ENCODE measurements at places on chromosomes 5 and 9.

DNA sequence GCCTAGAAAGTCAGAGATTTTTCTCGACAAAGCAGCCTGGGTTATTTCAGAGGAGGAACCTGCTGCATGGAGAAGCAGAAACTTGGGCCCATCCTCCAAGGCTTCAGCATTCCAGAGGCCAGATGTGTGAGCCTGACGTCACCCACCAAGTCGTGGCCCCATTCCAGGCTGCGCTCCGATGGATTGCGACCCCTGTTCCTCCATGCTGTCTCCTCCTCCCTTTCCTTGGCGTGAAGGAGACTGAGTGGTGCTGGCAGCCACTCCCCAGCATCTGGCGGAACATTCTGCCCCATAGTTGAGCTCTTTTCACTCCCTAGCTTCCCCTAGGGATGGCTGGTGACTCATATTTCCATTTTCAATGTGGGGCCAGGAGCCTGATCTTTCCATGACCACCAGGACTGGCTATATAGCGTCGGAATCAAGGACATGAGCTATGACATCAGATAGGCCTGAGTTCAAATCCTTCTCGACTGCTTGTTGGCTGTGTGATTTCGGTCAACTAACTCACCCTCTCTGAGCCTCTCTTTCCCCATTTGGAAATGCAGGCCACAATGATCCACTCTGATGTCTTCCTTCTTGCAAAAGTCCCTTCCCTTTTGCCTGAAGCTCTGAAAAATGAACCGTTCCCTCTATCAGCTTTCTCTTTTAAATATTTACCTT lies 24.5 kb upstream of the DUSP1 start:
- DNase-seq, result no peak

GRCh38 chr5:151448038-151448985 lies 909 bp downstream of the SLC36A1 start:
- peak; percentile 22 for DNase-seq

DNA sequence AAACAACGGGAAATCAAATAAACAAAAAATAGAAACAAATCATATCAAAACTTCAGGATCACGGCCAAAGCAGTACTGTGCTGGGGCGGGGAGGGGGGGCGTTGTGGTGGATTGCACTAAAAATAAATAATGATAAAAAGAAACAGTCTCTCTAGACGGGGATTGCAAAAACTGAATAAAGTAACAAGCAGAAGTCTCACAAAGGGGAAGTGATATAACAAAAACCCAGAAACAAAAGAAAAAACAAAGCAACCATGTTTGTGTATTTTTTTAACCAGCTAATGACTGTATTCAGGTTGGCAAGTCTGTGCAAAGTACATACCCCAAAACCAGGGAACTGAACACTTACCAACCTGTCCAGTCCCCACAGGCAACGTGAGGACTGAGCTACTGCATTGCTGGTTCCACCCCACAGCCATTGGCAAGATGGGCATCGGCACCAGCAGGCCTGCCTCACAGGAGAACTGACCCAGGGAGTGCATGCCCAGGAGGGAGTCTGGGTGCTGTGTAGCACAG lies 24.1 kb downstream of the BICD2 start:
- peak; percentile 62 for DNase-seq

- no peak for DNase-seq
Observed at GRCh38 chr5:9523090-9523823, 22.6 kb downstream of the SEMA5A start.

- no peak for DNase-seq
Observed at GRCh38 chr5:980966-981365, 27.6 kb upstream of the NKD2 start.

DNA sequence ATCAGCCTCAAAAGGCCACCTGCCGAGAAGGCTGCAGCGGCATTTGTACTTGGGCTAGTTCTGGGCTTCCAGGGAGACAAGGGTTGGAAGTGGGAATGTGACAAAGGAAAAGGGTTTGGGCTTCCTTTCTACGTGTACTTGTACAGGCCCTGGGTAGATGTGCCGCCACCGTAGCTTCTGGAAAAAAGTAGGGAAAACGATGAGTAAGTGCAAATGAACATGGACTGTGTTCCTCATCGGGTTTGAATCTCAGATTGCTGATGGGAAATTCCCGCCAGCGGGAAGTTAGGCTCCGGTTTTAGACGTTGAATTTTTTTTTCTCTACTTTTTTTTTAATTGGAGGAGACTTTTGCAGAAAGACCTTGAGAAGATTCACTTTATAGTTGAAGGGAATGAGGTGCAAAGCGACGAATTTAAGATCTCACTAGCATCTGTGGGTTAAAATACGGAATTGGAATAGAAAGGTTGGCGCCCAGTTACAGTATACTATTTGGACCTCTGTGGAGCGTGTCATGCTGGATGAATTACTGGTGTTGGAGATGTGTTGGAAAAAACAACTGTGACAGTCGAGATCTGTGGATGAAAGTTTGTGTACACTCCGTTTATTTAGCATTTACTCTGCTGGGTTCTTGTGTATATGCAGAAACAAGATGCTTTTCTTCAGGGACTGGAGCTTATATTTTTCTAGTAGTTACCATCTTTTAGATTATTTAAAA lies 1.2 kb downstream of the G3BP1 start:
- peak; percentile 13 for DNase-seq

DNA sequence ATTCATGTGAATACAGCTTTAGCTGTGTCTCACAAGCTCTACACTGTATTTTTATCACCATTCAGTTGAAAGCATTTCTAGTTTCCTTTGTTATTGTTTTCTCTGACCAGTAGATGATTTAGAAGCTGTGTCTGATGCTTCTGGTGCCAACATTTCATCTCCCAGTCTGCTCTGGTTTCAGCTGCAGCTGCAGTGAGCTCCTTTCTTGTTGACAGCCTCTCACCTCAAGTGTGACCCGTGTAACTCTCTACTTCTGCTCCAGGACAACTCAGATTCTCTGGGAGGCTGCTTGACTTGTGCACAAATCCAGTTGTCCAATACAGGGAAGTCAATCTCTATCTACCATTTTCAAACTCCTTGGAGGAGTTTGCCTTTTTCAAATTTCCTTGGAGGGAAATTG lies 504.8 kb downstream of the DIRAS2 start:
- DNase-seq, result no peak

- peak; percentile 93 for DNase-seq
Observed at GRCh38 chr9:127555840-127556820, 55.9 kb upstream of the STXBP1 start.

DNA sequence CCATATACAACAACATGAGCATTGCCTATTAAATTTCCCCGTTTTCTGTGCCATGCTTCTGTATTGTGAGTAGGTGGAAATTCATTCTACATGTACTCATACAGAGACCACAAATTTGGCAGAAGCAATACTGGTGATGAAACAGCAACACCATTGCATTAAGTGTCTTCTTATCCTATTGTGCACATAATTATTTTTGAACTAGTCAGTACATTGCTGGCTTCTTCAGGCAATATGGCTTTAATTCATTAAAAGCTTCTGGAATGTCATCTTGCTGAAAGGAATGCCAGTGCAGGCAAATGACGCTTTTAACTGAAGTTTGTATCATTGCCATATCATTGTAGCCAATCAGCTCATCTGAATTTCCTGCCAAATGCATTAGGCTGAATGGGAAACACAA lies 82.6 kb downstream of the KIAA1958 start:
- no peak for DNase-seq

- no peak for DNase-seq
Observed at GRCh38 chr9:5278486-5278885, 26.0 kb downstream of the RLN2 start.

GRCh38 chr5:74521401-74521800 lies 119.1 kb downstream of the ENC1 start:
- no peak for DNase-seq

DNA sequence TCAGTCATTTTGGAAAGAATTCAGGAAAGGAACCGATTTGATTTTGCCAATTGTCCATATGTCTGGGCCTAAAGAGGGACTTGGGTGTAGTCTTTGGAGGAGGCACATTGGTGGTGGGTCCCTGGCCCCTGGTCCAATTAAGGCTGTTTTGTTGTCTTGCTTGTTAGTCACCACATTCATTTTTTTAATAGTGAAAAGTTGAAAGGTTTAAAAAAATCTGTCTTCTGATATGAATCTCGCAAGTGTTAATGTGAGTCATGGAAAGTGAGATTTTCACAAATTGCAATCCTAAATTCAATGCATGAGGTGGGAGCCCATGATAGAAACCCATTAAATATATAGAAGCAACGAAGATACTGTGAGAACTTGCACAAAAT lies 165.9 kb upstream of the OTULINL start:
- DNase-seq, result no peak

- DNase-seq, result peak; percentile 1
Observed at GRCh38 chr9:93259490-93260262, 75.7 kb downstream of the WNK2 start.

DNA sequence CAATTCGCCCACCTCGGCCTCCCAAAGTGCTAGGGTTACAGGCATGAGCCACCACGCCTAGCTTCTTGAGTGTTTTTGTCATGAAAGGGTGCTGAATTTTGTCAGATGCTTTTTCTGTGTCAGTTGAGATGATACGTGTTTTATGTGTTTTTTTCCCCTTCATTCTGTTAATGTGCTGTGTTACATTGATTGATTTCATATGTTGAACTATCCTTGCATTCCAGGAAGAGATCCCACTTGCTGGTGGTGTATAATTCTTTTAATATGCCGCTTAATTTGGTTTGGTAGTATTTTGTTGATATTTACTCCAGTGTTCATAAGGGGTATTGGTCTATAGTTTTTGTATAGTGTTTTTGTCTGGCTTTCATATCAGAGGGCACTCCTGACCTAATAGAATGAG lies 13.6 kb downstream of the ZBTB43 start:
- no peak for DNase-seq

DNA sequence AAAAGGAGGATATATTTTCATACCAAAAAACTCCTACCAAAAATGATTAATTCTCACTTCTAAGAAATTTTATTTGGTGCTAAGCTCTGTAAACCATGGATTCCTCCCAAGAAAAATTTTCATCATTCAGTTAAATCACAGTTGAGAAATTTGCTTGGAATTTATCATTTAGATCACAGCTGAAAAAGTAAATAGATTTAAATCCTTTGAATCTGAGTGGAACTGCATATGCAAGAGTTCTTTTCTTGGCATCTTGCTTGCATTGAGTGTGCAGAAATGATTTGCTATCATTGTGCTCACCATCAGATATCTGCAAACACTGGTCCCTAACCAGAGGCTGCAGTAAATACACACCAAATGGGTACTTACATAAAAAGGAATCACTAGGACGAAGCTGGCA lies 836.1 kb upstream of the CDH6 start:
- no peak for DNase-seq

GRCh38 chr9:114616684-114617520 lies 5.8 kb downstream of the TMEM268 start:
- peak; percentile 81 for DNase-seq
